Stimulated activated CD8-positive, alpha-beta memory T cell treated with anti-CD3 and anti-CD28 coated beads, Interleukin-7, amount 100 ng/mL, for 24 hours (primary cell): ENCODE measurements at places on chromosomes 12 and 14.

DNA sequence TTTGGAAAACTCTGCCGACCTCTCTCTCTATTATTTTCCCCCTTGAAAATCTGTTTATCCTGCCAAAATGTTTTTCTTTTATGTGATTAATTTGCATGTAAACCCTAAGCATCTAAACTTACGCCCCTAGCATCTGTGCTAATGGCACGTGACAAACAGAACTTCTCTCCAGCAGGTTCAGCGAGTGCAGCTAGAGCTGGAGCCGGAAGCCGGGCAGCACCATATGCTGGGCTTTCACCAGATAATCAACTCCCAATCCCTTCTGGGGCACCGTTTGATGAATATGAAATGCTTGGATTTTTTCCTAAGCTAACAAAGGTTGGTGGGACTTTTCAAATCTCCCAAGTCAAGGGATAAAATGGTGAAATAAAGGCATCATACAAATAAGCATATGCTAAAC lies 667.5 kb upstream of the TMEM132C start:
- no peak for DNase-seq

- DNase-seq = no peak
Measured at GRCh38 chr12:22163594-22163993, 117.6 kb downstream of the CMAS start.

DNA sequence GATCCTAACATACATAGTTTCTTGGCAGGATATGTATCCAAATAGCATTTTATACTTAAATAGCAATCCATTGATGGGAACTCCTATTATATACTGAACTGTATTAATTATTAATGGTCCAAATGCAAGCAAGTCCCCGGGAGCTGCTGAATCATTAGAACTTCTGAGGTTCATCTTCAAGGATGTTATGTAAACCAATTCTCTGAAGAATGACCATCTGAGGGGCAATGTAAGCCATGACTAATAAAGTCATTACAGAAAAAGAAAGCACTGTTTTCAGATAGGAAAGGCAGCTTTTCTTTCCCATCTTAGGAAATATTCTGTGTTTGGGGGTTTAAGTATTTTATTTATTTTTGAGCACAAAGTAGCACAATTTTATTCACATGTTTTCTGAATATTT lies 166.1 kb upstream of the SLC16A7 start:
- DNase-seq = no peak

DNA sequence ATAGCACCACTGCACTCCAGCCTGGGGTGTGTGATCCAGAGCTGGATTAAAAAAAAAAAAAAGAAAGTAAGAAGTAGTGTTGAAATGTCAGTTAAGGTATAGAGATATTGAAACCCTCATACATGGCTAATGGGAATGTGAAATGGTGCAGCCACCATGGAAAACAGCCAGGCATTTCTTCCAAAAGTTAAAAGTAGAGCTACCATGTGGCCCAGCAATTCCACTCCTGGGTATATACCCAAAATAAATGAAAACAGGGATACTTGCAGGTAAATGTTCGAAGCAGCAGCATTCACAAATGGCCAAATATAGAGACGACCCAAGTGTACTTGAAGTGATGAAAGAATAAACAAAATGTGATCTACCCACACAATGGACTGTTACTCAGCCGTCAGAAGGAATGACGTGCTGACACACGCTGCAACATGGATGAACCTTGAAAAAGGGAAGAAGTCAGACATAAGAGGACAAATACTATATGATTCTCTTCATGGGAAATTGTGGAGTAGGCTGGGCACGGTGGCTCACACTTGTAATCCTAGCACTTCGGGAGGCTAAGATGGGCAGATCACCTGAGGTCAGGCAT lies 15.2 kb downstream of the IL31 start:
- DNase-seq = no peak

DNA sequence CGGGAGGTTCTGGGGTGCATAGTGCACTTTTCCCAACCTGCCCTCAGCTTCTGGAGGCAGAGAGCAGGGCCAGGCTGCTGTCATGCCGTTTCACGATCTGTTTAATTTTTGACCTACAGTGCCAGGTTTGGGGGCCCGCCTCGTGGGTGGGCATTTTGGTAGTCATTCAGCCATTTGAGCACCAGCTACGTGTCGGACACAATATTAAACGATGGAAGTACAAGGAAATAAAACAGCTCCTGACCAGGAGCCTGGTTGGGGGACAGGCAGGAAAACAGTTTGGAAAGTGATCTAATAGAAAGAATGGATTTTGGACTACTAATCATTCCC lies 708 bp downstream of the FNTB start:
- DNase-seq = no peak

DNA sequence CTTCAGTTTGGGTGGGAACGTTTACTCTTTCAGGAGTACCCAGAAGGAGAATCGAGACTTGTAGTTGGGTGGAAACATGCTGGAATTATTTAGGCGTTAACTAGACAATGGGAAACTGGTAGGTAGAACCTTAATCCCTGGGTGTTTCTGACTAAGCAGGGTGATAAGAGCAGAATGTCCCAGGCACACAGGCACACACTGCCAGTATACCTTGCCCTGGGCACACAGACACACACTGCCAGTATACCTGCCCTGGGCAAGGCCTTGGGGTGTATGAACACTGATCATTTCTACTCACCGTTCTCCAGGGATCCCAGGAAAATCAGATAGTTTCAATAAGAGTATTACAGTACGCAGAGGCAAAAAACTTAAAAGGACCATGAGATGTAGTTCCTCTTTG lies 115.5 kb downstream of the SNAPC1 start:
- no peak for DNase-seq
